ENCODE measurements at places on chromosomes 3 and 15.

- DNase-seq, result peak; percentile 43
These were observed 199.6 kb upstream of the SEMA6D start for GRCh38 chr15:47517737-47518136.

- no peak for DNase-seq
These were observed 932 bp upstream of the VPS8 start for GRCh38 chr3:184811034-184811433.

- DNase-seq, result no peak
These were observed 31.6 kb downstream of the LRIG1 start for GRCh38 chr3:66469220-66469640.

- peak; percentile 58 for DNase-seq
These were observed 28.1 kb downstream of the DCLK3 start for GRCh38 chr3:36736301-36736700.

GRCh38 chr15:59746777-59747176 lies 57.7 kb upstream of the BNIP2 start:
- no peak for DNase-seq

DNA sequence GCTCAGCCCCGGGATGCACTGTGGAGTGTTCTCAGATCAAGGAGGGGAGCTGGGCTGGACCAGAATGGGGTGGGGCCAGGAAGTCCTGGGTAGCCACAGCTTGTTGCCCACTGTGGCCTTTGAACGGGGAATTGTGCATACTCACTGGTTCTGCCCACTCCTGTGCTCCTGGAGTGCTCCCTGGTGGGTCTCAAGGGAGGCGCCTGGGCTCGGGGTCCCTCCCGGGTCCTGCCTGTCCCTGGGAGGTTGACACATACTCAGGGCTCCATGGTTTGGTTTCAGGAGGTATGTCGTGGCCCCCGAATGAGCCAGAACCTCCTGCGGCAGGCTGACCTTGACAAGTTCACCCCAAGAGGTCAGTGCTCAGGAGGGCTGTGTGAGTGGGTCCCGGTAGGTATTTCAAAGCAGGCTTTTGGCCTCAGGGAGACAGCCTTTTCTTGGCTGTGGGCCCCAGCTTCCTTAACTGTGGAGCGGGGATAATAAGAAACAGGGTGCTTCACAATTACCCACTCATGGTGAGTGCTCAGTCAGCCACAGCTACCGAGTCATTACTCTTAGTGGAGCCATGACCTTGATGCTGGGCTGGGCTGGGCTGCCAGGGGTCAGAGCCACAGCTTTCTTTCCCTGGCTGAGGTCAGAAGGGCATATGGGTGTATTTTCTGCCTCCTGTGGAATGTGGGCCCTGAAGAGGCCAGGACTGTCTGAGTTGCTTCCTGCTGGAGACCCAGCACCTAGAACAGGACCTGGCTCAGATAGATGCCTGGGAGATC lies 7.6 kb downstream of the DNAH1 start:
- DNase-seq, result no peak

DNA sequence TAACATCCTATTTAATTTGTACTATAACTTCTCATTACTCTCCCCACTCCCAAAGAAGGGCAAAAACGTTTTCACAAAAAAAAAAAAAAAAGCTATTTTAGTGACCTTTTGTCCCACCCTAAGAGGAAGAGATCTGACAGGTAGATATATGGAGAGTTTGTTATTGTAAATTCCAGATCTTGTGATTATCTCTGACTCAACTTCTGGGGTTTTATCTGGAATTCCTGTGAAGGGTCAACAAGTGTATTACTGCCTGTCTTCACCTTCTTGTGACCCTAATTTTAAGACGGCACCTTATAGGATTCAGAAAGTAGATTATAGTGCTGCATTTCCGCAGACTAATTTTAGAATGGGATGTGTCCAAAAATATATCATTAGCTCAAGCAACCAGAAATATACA lies 205.9 kb upstream of the CDIN1 start:
- DNase-seq, result no peak

- DNase-seq, result no peak
These were observed 195.9 kb upstream of the ICE2 start for GRCh38 chr15:60674704-60675395.

DNA sequence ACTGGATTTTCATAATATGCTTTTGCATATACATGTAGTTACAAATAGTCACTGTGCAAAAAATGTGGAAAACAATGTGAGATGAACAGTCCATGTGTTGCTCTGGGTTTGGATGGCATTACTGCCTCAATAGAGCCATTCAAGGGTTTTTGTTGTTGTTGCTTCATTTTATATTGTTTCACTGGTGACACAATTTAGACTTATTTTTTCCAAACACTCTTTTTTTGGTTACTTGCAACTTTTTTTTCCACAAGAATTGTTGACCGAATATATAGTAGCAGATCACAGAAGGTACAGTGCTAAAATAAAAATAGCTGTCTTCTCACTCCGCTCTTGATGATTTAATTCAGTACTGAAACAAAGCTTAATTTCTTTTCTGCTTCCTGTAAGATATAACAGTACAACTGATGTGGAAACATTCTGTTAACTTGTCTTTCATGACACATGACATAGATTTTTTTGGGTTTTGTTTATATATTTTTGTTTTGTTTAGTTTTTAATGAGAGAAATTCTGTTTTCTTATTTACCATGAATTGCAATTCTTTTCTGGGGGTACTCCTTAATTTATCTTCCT lies 618.6 kb downstream of the NAALADL2 start:
- DNase-seq, result no peak

- no peak for DNase-seq
These were observed 26.4 kb downstream of the ARMC8 start for GRCh38 chr3:138213398-138214085.

GRCh38 chr15:50463423-50464358 lies 39.5 kb downstream of the USP8 start:
- DNase-seq, result peak; percentile 18

- DNase-seq, result no peak
These were observed 35.5 kb downstream of the IL5RA start for GRCh38 chr3:3074551-3075257.

GRCh38 chr3:47910233-47910632 lies 106.0 kb downstream of the MAP4 start:
- DNase-seq, result no peak

DNA sequence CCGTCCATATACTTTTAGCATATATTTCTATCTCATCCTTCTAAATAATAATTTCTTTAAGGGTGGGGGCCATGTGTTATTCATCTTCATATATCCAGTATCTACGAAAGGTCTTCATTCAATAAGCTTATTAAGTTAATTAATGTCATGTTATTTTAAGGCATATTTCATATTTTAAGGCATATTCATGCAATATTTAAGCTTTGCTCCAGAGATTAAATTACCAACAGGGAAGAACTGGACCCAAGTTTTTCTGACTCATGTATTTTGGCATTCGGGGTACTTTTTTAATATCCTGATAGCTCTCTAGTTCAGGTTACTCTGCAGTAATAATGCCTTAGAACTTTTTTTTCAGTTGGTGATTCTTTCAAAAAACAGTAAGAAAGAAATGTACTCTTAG lies 27.4 kb downstream of the PHC3 start:
- no peak for DNase-seq

- no peak for DNase-seq
These were observed 25.1 kb upstream of the UTS2B start for GRCh38 chr3:191355406-191355805.

GRCh38 chr3:140529096-140529495 lies 148.8 kb upstream of the TRIM42 start:
- DNase-seq, result peak; percentile 88

- DNase-seq, result no peak
These were observed 61.4 kb downstream of the SMAD6 start for GRCh38 chr15:66763186-66764071.

GRCh38 chr3:142646020-142646785 lies 50.0 kb downstream of the PLS1 start:
- no peak for DNase-seq

- DNase-seq, result no peak
These were observed 41.8 kb downstream of the HLTF start for GRCh38 chr3:149044339-149045083.

DNA sequence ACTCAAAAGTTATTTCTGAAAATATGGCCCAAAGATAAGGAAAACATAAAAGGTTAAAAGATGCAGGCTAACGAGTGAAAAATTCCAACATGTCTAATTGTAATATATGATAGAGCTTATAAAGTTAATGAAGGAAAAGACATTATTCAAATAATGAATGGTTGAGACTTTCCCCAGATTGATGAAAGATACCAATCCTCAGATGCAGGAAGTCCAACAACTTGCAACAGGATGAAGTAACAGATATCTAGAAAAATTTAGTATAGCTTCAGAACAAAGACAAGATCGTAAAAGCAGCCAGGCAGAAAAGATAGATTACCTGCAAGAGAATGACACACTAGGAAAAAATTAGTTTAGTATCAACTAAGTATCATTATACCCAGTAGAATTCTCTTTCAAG lies 546.4 kb upstream of the PPP2R3A start:
- no peak for DNase-seq

- DNase-seq, result no peak
These were observed 233.7 kb downstream of the CNTN6 start for GRCh38 chr3:1326546-1326945.

DNA sequence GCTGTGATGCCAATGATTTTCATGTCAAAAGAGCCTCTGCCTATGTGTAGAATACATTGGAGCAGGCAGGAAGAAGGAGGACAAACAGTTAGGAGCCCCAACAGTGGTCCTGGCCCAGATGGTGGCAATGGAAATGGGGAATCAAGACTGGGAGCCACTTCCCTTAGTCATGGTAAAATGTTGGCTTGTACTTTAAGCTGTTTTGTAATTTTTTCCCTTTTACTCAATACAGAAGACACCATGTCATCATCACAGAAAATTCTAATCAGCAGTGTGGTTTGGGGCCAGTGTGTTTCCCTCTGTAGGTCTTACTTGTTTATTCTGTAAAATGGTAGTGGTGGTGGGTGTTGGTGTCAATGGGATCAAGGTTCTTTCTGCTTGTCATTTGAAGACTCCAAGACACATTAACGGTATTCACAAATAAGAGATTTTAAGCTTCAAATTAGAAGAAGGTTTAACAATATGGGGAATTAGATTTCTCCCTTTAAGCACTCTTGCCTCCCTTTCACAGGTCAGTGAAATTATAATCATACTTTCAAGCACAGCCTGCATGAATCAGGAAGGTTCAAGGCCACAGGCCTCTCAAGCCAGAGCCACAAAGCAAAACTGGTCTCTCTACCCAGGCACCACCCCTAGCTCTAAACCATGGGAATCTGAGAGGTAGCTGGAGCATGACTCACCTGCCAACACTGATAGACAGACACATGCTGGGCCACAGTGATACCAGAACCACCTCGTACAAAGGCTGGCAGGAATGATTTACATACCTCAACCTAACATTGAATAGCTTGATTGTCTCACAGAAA lies 24.9 kb downstream of the SIAH2 start:
- DNase-seq, result peak; percentile 60

DNA sequence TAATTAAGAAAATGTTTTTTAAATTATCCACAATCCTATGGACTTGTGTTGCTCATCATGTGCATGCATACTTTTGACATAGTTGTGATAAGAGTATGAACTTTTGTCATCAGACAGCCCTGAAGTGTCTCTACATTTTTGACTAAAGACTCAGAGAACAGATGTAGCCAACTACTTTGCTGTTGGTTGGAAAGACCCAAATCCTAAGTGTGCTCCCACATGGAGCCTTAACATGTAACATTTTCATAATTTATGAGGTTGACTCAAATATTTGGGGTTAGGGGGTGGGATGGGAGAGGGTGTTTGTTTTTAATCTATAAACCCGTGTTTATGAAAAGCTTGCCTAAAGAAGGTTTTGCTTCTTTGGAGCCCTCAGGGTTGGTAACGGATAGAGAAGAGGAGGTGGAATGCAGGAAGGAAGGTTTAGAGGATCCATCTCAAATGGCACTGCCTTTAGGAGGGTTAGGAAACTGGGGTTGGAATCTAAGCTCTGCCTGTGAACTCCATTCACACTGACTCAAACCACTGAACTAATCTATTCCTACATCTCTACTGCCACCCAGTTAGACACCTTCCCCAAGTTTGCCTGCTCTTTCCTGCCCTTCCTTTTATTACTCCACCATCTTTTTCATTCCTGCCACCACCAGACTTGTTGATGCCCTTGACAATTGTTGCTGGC lies 3.7 kb downstream of the BOC start:
- no peak for DNase-seq

GRCh38 chr15:38885001-38885400 lies 320.4 kb upstream of the RASGRP1 start:
- DNase-seq, result peak; percentile 61

- DNase-seq, result peak; percentile 3
These were observed 88.3 kb upstream of the ADAMTSL3 start for GRCh38 chr15:83565553-83566159.

Measured in brain microvascular endothelial cell (primary cell).